ENCODE measurements at places on chromosomes 7 and 10.

GRCh38 chr7:142569851-142570250, 179.4 kb upstream of the PRSS1 start:
- no peak for DNase-seq

DNA sequence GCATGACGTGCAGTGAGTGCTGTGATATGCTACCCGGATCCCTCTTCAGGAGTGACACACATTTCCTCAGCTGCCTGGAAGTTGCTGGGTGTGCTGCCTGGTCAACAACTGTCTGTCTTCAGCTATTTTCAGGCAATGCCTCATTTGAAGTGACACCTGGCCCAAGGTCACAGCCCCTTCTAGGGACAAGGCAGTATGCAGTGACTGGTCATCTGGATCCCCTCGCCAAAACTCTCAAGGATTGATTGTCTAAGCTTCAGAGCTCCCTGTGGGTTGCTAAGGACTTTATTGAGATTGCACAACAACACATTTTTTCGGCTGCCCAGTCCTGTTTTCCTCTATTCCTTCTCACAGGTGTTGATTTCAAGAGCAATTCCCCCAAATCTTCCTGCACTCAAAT, 108.8 kb downstream of the GNAI1 start:
- no peak for DNase-seq

DNA sequence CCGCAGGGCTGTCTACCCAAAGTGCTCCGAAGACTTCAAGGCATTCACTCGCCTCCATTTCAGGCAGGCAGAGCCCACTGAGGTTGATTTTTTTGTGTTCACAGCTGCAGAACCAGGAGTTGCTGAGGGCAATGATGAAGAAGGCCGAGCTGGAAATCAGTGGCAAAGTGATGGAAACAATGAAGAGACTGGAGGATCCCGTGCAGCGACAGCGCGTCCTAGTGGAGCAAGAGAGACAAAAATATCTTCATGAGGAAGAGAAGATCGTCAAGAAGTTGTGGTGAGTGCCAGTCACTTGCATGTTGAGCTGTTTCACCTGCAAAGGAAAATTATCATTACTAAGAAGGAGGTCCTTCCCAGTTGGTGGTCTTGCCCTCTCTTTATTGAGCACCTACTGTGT, 210.5 kb downstream of the ARHGAP21 start:
- no peak for DNase-seq

- no peak for DNase-seq
Measured at GRCh38 chr10:105734479-105734878, 1093.4 kb downstream of the SORCS3 start.

GRCh38 chr7:7522421-7522820, 13.3 kb downstream of the COL28A1 start:
- no peak for DNase-seq
